ENCODE measurements at places on chromosomes 13 and 19.

- DNase-seq: no peak
Measured at GRCh38 chr13:90618133-90618532, 729.4 kb upstream of the MIR17HG start.

GRCh38 chr19:36125557-36125956, 10.3 kb downstream of the TBCB start:
- DNase-seq: no peak

DNA sequence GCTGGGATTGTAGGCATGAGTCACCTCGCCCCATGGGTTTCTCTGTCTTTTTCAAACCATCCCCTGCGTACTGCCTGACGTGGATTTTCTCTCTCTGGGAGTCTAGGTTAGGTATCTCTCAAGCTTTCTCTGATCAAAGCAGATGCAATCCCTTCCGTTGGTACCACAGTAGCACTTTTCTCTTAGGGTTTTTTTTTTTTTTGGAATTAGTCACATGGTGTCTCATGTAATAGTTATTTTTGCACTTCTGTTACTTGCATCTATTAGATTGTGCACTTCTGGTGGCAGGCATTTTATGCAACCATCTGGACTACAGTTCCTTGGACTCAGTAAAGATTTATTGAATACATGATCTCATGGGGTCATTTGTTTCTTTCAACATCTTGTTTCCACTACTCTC, 72.1 kb downstream of the GPC6 start:
- DNase-seq: no peak

DNA sequence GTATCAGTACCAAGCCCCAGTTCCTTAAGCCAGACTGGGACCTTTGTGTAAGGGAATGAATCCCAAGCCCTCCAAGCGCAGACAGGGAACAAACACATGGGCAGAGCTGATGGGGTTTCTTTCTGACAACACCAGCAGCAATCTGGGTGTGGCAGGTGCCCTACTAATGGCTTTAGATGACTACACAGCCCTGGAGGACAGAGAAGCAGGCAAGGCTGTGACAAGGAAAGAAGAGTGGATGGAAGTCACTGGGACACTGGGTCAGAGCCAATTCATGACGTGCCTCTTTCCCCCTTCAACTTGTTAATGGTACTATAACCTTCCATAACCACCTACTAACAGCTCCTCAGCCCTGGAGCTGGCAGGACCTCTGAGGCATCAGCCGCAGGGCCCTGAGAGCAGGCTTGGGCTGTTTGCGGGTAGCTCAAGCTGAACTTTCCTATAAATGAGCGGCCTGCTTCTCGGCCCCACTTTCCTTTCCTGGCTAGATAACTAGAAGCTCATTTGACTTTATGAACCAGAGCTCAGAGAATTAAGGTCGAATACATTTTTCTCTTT, 38.9 kb downstream of the RASL11A start:
- peak; percentile 47 for DNase-seq

DNA sequence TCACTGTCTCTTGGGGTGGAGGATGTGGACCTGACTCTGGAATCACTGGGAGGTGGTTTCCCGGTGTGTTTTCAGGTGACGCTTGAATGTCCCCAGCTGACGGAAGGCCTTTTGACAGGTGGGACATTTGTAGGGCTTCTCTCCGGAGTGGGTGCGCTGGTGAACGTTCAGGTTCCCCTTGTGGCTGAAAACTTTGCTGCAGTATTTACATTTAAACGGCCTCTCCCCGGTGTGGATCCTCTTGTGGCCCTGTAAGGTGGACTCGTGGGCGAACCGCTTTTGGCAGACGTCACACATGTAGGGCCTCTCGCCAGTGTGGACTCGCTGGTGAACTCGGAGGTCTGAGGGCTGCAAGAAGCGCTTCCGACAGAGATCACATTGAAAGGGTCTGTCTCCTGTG, 7.8 kb downstream of the ZSCAN5B start:
- peak; percentile 15 for DNase-seq

DNA sequence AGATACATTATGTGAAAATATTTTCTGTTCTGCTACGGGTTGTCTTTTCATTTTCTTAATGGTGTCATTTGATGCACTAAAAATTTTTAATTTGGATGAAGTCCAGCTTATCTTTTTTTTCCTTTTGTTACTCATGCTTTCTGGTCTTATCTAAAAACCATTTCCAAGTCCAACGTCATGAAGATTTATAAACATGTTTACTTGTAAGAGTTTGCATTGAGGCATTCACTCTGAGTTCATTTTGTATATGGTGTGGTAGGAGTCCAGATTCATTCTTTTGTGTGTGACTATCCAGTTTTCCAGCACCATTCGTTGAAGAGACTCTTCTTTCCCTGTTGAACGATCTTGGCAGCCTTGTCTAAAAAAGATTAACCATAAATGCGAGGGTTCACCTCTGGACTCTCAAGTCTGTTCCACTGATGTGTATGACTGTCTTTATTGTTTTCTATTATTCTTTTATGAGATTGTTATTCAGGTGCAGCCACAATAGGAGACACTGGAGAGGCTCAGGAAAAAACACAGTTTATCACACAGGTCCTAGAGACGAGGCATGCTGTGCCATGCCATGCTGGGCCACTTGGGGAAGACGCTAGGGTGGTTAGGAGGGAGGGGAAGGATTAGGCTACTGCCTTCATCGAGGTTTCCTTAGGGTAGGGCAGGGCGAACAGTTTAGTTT, 35.0 kb downstream of the NAA16 start:
- DNase-seq: peak; percentile 43

DNA sequence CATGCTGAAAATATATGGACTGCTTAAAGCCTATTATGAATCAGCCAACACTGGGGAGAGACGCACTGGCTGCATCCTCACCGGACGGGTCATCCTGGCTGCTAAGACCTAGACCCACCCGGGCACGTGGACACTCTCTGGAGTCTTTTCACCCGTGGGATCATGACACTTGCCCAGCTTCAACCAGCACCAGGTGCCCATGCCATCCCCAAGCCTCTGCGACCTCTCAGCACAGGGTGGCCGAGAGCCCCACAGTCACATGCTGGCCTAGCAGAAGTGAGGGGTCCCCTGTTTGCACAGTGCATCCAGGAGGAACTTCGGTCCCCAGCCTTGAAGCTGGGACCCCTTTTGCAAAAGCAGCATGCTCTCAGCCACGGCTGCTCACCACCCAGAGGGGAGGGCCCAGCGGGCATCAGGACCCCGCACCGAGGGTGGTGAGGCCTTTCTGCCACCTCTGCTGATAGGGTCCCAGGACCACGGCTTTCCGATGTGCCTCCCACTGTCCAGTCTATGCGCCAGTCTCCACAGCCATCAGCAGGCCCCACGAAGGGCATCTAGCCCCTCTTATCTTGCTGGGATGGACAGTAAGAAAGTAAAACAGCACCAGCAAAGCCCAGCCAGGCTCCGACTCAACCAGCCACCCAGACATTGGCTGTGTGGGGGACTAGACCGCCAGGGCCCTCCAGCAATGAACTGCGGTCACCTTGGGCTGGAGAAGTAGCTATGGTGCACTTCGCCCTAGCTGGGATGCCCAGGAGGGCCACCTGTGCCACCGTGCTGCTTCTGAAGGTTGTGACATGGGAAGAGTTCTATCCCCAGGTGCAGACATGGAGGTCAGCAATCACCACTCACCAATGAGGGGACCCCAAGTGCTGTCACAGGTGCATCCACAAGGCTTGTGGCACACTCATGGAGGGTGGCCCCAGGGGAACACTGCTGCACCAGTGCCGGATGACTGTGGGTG, 73.1 kb downstream of the CEBPG start:
- no peak for DNase-seq

DNA sequence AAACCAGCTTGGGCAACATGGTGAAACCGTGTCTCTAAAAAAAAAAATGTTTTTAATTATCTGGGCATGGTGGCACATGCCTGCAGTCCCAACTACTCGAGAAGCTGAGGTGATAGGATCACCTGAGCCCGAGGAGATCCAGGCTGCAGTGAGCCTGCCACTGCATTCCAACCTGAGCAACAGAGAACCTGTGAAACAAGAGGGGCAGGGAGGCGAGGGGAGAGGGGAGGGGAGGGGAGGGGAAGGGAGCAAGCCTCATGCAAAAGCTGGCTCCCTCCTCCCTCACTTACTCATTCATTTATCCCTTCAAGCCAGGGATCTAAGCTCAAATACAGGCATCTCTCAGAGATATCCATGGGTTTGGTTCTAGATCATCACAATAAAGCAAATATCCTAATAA, 8.9 kb downstream of the ATP7B start:
- DNase-seq: no peak

GRCh38 chr13:42001580-42001979, 40.7 kb upstream of the VWA8 start:
- DNase-seq: no peak

GRCh38 chr13:29934531-29935308, 84.3 kb upstream of the UBL3 start:
- DNase-seq: no peak

GRCh38 chr19:46714444-46715106, 2.3 kb downstream of the PRKD2 start:
- DNase-seq: peak; percentile 63

All from erythroblast (primary cell).